ENCODE measurements at places on chromosomes 5 and 9. TPM values are rescaled to one million over a fixed set of nuclear protein-coding genes. Genes with fewer than 3 reads are reported as not detected.

CDO1 gene
- not detected for total RNA-seq

GRCh38 chr5:58410441-58410840 is 49.4 kb downstream of the PLK2 start:
- H3K4me3 ChIP-seq, result no peak overlapping the region
- no peak for DNase-seq
- no peaks in the 10 kb centered on the region for H3K4me1 ChIP-seq
- H3K36me3 ChIP-seq, result no peaks in the 10 kb centered on the region
- no peak overlapping the region for H3K27ac ChIP-seq
- H3K27me3 ChIP-seq, result no peaks in the 10 kb centered on the region

TMEM252 gene
- not detected for total RNA-seq

CNTFR gene
- not detected for total RNA-seq

- no peaks in the 10 kb centered on the region for H3K4me1 ChIP-seq
- H3K27me3 ChIP-seq, result no peaks in the 10 kb centered on the region
- H3K36me3 ChIP-seq, result no peaks in the 10 kb centered on the region
- H3K27ac ChIP-seq, result no peak overlapping the region
- no peak overlapping the region for H3K4me3 ChIP-seq
These were observed 9.7 kb upstream of the MSMP start for GRCh38 chr9:35763803-35764202.

- DNase-seq, result no peak
- H3K4me1 ChIP-seq, result peaks cover 18% of the 10 kb centered on the region
- no peak overlapping the region for H3K27ac ChIP-seq
- no peaks in the 10 kb centered on the region for H3K27me3 ChIP-seq
- H3K36me3 ChIP-seq, result peaks cover 12% of the 10 kb centered on the region
These were observed 455 bp downstream of the KIF20A start for GRCh38 chr5:138179277-138179857.

- no peak for DNase-seq
- no peaks in the 10 kb centered on the region for H3K27me3 ChIP-seq
- H3K4me3 ChIP-seq, result no peak overlapping the region
- no peaks in the 10 kb centered on the region for H3K36me3 ChIP-seq
These were observed 2.5 kb downstream of the RALGDS start for GRCh38 chr9:133118568-133118967.

DNA sequence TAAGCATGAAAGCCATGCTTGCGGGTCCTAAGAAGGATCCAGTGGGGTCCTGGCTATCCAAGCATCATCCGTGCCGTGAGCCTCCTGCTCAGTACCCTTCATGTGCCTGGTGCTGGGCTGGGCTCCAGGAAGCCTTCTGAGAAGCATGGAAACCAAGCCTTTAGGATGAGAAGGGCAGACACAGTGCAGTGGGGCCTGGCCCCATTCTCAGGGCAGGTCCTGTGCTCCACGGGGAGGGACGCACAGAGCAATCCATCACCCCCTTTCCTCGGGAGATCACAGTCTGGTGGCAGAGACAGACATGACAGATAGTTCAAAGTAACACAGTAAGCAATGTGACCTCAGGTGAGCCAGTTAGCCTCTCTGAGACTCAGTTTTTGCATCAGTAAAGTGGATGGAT is 76.9 kb downstream of the RGS3 start:
- DNase-seq, result no peak
- peaks cover 90% of the 10 kb centered on the region for H3K36me3 ChIP-seq
- no peaks in the 10 kb centered on the region for H3K27me3 ChIP-seq

HSPB3 gene
- total RNA-seq, result not detected

- no peak overlapping the region for H3K27ac ChIP-seq
- H3K36me3 ChIP-seq, result no peaks in the 10 kb centered on the region
- no peaks in the 10 kb centered on the region for H3K4me1 ChIP-seq
These were observed 39.1 kb downstream of the SPEF2 start for GRCh38 chr5:35656721-35657120.

DNA sequence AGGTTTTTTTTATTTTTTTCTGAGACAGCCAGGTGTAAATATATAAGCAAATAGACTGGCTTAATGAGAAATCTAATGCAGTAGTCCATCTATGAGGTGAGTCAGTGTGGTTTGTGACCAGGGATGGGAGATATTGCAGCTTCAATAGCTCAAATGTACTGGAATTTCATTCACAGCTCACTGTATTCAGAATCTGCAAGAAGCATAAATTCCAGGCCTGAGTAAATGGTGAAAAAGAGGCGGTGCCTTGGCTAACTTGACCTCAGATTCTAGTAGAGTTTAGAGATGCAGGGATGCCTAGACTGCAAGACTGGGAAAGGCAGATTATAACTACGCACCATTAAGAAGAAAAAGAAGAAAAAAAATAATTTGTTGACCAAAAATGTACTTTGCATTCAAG is 151.9 kb upstream of the SMC2 start:
- DNase-seq, result no peak
- H3K36me3 ChIP-seq, result no peaks in the 10 kb centered on the region
- no peak overlapping the region for H3K27ac ChIP-seq
- no peaks in the 10 kb centered on the region for H3K4me1 ChIP-seq
- H3K4me3 ChIP-seq, result no peak overlapping the region

FOXE1 gene
- not detected for total RNA-seq

- H3K4me3 ChIP-seq, result no peak overlapping the region
- no peaks in the 10 kb centered on the region for H3K36me3 ChIP-seq
- no peaks in the 10 kb centered on the region for H3K4me1 ChIP-seq
- H3K27ac ChIP-seq, result no peak overlapping the region
- H3K27me3 ChIP-seq, result no peaks in the 10 kb centered on the region
These were observed 155.2 kb downstream of the BAAT start for GRCh38 chr9:101229606-101230005.

- H3K36me3 ChIP-seq, result no peaks in the 10 kb centered on the region
- H3K27ac ChIP-seq, result peak within 1 kb of the TSS; percentile 75
- H3K4me1 ChIP-seq, result peaks cover 9% of the 10 kb centered on the region
- peak; percentile 89 for DNase-seq
These were observed at the start of gene KIAA1958 for GRCh38 chr9:112486221-112487007. KIAA1958 (plus strand) TSS chr9:112486827; CDS start chr9:112574081, 87,254 bp downstream.

DNA sequence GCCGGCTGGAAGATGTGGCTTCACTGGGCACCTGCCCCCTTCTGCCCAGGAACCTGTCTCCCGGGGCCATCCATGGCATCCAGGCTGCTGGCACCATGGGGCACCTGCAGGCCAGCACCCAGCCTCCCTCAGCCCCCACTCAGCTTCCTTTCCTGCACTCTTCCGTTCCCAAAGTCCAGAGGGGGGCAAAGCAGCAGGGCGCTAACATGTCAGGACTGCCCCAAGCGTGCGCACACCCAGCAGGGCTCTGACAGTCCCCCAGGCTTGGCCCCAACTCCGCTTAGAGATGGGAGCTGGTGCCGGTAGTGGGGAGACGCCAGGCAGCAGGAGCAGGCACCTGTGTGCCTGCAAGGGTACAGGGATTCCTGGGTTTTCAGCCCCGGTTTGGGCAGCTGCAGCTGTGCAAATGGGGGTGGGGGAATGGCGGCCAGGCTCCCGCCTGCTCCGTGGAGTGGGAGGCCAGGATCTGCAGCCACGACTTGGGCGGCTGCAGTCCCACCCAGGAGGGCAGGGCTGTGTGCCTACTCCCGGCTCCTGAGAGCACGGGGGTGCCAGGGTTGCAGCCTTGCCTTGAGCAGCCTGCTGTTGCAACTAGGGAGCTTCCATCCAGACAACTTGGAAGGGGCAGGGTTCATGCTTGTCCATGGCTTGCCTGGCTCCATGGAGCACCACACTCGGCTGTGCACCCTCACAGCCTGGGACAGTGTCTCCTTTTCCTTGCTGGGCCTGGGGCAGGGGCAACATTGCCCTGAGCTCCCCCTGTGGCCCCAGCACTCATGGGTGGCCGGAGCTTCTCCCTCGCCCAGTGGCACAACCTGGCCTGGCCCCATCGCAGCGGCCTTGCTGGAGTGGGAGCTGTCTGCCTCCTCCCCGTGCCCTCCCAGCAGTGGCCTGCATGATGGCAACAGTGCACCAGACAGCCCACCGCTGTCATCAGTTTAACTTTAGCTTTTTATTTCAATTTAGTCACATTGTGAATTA is 561.1 kb downstream of the MTRR start:
- H3K27ac ChIP-seq, result no peak overlapping the region
- no peak overlapping the region for H3K4me3 ChIP-seq

- no peaks in the 10 kb centered on the region for H3K27me3 ChIP-seq
- no peak for DNase-seq
- H3K27ac ChIP-seq, result no peak overlapping the region
- no peaks in the 10 kb centered on the region for H3K4me1 ChIP-seq
These were observed 238.1 kb downstream of the CETN3 start for GRCh38 chr5:90171466-90171865.

- no peaks in the 10 kb centered on the region for H3K36me3 ChIP-seq
- DNase-seq, result no peak
- no peak overlapping the region for H3K27ac ChIP-seq
- H3K4me1 ChIP-seq, result peaks cover 4% of the 10 kb centered on the region
- no peaks in the 10 kb centered on the region for H3K27me3 ChIP-seq
- no peak overlapping the region for H3K4me3 ChIP-seq
These were observed 64.6 kb upstream of the HAND1 start for GRCh38 chr5:154542581-154542980.

DNA sequence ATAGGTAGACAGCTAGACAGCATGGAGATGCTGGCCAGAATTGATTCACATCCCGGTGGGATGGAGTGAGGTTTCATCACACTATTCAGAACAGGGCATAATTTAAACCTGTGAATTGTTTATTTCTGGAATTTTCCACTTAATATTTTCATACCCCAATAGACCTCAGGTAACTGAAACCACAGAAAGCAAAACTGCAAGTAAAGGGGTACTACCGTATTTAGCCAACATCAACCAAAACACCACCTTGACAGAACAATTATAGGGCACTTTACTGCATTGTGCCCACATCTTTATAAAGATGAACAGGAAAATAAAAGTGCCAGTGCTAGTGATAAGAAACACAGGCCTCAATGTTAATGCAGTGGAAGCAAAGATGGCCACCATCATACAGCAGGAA is 7.5 kb downstream of the SERINC5 start:
- no peak for DNase-seq
- no peaks in the 10 kb centered on the region for H3K36me3 ChIP-seq

DNA sequence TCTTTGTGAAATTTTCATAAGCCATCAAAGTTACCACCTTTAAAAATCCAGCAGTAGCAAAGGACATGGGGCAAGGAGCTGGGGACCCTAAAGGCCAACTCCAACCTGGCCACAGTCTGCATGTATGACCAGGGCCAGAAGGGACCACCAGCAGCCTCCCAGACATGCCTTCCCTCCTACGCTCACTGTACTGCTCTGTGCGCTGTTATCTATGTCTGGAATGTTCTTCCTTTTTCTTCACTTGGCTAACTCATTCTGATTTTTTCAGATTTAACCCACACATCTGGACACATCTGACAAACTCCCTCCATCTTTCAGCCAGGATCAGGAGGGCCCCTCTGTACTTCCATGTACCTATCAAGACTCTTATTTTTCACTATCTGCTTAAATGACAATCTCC is 47.6 kb upstream of the TRAF1 start:
- no peak for DNase-seq
- no peak overlapping the region for H3K27ac ChIP-seq
- no peak overlapping the region for H3K4me3 ChIP-seq
- no peaks in the 10 kb centered on the region for H3K36me3 ChIP-seq

UIMC1 gene
- 75.7 TPM for total RNA-seq

HSD17B4 gene
- total RNA-seq, result 38.2 TPM

DNA sequence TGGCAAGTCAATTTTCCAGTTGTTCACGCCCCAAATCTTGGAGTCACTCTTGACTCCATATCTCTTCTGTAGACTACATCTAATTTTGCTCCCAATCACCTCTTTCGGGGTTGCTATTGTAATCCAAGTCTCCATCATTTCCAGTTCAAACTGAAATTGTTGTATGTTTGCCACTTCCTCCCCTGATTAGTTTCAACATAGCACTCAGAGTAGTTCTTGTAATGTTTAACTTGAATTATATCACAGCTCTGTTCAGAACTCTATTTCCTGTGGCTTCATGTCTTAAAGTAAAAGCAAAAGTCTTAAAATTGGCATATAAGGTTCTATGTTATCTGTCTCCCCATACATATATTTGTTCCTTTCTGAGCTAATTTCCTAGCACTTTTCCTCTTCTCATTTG is 348.5 kb upstream of the RIOK2 start:
- H3K36me3 ChIP-seq, result no peaks in the 10 kb centered on the region
- no peaks in the 10 kb centered on the region for H3K27me3 ChIP-seq
- H3K4me3 ChIP-seq, result no peak overlapping the region
- no peak overlapping the region for H3K27ac ChIP-seq

DNA sequence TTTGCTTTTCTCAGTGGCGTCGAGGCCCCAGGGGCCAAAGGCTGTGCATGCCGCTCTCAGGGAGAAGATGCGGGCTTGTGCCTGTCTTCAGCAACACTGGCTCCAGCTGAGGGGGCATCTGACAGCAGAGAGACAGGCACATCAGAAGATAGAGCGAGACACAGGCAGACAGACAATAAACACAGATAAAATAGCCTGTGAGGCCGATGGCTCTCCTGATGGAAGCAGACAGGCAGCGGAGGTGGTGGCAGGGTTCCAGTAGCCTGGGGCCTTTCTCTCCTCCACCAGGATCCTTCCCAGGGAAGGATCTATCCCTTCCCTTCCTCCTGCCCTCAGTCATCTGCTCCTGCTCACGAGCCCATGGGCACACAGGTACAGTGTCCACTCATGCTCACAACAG is 16.6 kb upstream of the UNC5A start:
- no peaks in the 10 kb centered on the region for H3K4me1 ChIP-seq
- H3K36me3 ChIP-seq, result no peaks in the 10 kb centered on the region
- no peak overlapping the region for H3K4me3 ChIP-seq

LHX3 gene
- total RNA-seq, result 0.38 TPM

GRCh38 chr9:29212397-29213387 is 1639.4 kb upstream of the C9orf72 start:
- H3K27ac ChIP-seq, result no peak overlapping the region
- peaks cover 28% of the 10 kb centered on the region for H3K4me1 ChIP-seq
- peak overlapping the region; percentile 42 for H3K4me3 ChIP-seq
- H3K36me3 ChIP-seq, result no peaks in the 10 kb centered on the region
- H3K27me3 ChIP-seq, result peaks cover 9% of the 10 kb centered on the region

- H3K4me3 ChIP-seq, result peak overlapping the region; percentile 95
- DNase-seq, result no peak
- peaks cover 14% of the 10 kb centered on the region for H3K4me1 ChIP-seq
- peak overlapping the region; percentile 94 for H3K27ac ChIP-seq
- H3K36me3 ChIP-seq, result no peaks in the 10 kb centered on the region
These were observed 551 bp upstream of the CAAP1 start for GRCh38 chr9:26893030-26893676.

LCN15 gene
- not detected for total RNA-seq

- H3K36me3 ChIP-seq, result no peaks in the 10 kb centered on the region
- H3K27me3 ChIP-seq, result no peaks in the 10 kb centered on the region
- no peak overlapping the region for H3K4me3 ChIP-seq
- DNase-seq, result no peak
- peaks cover 5% of the 10 kb centered on the region for H3K4me1 ChIP-seq
These were observed 112.8 kb upstream of the BOD1 start for GRCh38 chr5:173729079-173729765.

C6 gene
- not detected for total RNA-seq

- no peak overlapping the region for H3K4me3 ChIP-seq
- no peaks in the 10 kb centered on the region for H3K4me1 ChIP-seq
- H3K27me3 ChIP-seq, result no peaks in the 10 kb centered on the region
- peaks cover 35% of the 10 kb centered on the region for H3K36me3 ChIP-seq
These were observed 41.3 kb downstream of the DMXL1 start for GRCh38 chr5:119112151-119112550.

IPPK gene
- 4.9 TPM for total RNA-seq

- DNase-seq, result no peak
- H3K36me3 ChIP-seq, result no peaks in the 10 kb centered on the region
- no peak overlapping the region for H3K27ac ChIP-seq
- no peaks in the 10 kb centered on the region for H3K4me1 ChIP-seq
These were observed 71.5 kb upstream of the ANXA1 start for GRCh38 chr9:73080110-73080694.

- H3K36me3 ChIP-seq, result no peaks in the 10 kb centered on the region
- no peak overlapping the region for H3K4me3 ChIP-seq
- no peaks in the 10 kb centered on the region for H3K4me1 ChIP-seq
- DNase-seq, result no peak
- no peak overlapping the region for H3K27ac ChIP-seq
These were observed 64.3 kb downstream of the GOLM1 start for GRCh38 chr9:86034863-86035734.

Measured in natural killer cell (primary cell).